ENCODE measurements at places on chromosomes 1 and 21.

DNA sequence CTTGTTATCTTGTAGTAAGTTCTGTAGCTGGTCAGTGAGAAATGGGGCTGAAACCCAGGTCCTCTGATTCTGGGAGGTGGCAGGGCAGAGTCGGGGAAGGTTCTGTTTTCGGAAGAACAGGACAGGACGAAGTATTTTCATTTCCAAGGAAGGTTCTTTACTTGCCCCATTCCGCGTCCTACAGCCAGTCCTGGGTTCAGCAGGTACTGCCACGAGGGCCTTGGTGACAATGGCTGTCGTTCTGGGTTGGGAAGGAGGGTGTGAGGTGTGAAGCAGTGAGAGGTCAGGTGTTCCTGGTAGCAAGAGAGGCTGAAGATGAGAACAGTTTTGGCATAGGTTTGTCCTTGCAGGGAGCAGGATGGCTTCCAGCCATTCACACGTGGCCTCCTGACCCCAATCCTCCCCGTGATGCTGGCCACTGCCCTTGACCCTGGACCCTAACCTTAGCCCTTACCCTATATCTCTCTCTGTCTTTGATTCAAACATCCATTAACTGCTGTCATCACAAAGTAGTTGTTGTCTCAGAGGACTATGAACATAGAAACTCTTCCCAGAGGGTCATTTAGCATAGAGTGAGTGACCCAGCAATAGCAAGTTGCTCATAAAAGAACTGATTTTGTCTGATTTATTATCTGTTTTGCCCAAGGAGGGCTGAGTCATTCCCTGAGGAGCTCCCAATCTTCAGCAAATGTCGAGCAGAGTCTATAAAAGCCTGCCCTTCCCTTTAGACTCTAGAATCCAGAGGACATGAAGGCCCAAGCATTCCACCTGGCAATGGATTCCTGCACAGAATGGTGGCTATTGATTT, 25.0 kb downstream of the VASH2 start:
- no peak for DNase-seq

DNA sequence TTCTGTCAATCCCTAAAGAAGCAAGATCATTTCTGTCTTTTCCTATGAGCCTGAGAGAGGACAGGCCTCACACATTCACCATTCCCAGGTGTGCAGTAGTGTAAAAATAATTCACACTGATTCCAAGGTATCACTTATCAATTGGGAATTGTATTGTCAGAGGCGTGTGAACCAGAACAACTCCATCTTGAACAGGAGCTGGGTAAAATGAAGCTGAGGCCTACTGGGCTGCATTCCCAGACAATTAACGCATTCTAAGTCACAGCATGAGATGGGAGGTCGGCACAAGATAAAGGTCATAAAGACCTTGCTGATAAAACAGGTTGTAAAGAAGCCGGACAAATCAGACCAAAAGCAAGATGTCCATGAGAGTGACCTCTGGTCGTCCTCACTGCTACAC, 239.2 kb downstream of the SMYD3 start:
- DNase-seq: peak; percentile 18

- DNase-seq: no peak
Observed at GRCh38 chr1:197184190-197184589, 37.7 kb upstream of the ASPM start.

DNA sequence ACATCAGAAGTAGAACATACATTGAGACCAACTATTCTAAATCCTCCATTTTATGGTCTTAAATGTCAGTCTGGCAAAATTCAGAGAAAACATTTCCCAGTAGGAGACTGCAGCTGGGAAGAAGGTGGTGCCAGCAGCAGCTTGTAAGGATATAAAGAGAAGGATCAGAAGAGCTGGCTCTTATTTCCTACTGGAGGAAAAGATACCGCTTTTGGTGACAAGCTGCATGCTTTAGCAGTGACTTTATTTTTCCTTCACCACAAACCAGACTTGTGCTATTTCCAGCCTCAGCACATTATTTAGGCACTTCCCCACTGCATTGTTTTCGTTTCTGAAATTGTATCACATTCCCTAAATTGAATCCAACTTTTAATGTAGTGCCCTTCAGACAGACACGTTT, 28.4 kb downstream of the RNF11 start:
- peak; percentile 92 for DNase-seq

DNA sequence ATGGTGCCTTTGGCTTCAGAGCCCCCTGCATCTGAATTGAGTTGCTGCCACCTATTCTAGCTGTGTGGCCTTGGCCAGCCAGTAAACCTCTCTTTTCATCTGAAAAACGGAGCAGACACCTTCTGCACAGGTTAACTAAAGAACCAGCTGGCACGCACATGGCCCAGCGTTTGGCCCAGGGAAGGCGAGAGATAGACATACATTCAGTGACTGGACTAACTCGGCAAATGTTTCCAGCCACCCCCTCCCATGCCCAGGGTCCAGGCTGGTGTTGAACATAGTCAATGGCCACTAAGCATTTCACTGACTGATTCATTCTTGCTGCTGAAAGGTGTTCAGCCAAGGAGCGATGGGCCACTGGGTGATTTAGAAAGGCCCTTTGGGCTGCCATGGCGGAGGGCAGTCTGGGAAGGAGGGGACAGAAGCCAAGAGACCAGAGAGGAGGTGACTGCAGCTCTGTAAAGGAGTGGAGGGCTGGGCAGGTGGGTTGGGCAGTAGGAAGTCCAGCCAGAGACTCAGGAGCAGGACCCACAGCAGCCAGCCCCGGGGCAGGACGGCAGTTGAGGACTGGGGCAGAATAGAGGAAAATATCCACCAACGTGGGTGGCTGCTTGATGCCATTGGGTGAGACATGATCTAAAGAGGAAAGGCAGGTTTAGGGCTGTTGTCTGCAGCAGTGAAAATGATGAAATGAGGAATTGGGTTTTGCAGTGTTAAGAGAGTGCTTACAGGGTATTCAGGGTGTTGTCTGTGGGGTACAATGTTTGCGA, 184.3 kb downstream of the HIVEP3 start:
- DNase-seq: no peak

- DNase-seq: no peak
Observed at GRCh38 chr1:111422546-111423391, 4.8 kb downstream of the OVGP1 start.

DNA sequence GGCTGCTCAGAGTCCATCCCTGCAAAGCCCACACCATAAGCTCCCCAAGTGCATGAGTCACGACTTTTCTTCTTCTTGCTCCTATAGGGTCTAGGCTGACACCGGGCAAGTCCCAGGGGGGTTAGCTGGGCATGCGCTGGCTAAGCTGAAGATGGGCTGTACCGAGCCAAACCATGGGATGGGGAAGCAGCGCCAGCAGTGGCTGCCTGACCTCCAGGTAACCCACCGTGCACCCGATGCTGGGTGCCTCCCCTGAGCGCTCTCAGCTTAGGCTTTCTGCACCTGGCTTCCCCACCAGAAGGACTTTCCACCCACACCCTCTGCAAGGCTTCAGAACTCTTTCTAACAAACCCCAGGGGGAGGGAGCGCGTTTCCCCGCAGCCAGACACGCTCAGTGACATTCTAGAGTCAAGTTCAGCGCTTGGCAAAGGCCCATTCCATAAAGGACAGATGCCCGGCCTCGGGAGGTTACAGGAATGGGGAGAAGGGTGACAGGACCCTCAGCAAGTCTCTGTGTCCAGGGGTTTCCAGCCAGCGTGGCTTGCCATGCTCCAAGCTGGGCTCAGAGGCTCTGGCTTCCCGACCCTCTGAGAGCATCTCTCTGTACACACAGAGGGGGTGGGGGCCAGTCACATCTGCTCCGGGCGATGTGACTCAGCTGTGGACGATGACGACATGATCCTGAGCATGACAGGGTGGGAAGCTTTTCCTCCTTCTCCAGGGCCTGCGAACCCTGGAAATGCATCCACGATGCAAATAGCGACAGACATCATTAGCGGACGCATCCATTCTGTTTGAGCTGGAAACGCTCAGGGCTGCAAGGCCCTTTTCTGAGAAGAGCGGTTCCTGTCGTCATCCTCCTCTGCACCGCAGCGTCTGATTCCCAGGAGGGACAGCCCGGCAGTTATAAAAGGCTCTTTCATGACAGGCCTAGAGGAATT, 107.8 kb downstream of the SIK1 start:
- peak; percentile 66 for DNase-seq

DNA sequence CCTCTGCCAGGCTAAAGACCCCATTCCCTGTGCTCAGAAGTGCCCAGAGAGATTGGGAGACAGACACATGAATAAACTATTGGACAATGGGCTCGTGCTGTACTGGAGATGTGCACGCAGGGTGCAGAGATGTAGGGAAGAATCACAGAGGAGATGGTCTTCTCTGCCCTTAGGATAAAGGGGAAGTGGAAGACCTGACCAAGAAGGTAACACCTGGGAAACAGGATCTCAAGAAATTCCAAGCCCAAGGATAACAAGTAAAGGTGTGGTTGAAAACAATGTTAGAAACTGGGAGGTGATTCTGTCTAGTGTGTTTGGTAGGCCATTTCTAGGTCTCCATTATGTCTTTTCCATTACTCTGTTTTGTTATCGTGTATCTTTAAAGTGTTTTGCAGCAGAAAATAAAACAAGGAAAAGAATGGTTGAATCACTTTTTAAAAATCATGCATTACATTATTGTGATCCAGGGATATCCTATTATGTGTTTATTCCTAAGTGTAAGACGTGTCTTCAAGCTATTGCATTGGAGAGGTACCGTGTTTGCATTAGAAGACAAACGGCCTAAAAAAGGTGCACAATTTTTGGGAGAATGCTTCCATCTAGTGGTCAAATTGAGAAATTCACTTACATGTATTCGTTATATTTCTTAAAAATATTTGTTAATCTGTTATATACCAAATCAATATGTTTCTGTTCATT, 40.8 kb upstream of the KCTD3 start:
- peak; percentile 64 for DNase-seq

DNA sequence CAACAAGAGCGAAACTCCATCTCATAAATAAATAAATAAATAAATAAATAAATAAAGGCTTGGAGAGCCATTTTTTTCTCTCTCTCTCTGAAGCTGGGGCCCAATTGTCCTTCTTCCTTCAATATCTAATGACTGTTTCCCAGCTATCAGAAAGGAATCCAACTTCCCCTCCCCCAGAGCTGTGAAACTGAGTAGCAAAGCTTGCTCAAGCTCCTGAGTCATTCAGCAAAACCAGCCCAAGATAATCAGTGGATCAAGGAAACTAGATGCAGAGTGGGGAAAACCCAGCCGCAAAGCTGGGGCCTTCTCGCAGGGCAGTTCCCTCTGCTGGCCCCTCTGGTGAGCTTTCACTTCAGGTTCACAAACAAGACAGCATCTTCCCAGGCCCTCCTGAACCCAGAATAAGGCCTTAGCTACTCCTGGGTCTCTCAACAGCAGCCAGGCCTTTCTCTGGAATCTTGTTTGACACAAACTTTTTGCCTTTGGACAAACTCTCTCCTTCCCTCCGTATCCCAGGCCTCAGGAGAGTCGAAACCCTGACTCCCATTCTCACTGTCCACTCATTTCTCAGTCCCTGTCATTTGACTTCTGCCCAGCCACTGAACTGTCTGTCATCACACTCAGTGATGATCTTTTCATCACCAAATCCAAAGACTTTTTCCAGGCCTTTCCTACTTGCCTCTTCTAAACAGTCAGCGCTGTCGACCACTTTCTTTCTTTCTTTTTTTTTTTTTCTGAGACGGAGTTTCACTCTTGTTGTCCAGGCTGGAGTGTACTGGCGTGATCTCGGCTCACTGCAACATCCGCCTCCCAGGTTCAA, 18.0 kb upstream of the PTP4A2 start:
- peak; percentile 98 for DNase-seq

DNA sequence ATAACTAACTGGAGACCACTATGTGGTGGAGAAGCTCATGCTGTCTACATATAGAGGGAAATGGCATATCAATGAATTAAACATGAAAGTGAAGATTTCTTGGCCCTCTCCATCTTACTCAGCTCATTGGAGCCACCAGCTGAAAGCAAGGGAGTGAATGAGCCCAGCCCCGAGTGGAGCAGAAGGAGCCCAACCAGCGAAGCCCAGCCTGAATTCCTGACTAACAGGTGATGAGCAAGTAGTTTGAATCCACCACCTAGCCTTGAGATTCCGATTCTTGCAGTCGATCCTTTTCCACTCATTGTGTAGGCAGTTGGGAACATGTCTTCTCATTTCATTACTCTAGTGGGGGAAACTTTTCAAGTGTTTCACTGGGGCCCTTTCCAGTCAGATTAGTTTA, 18.6 kb upstream of the ST6GALNAC3 start:
- DNase-seq: no peak

DNA sequence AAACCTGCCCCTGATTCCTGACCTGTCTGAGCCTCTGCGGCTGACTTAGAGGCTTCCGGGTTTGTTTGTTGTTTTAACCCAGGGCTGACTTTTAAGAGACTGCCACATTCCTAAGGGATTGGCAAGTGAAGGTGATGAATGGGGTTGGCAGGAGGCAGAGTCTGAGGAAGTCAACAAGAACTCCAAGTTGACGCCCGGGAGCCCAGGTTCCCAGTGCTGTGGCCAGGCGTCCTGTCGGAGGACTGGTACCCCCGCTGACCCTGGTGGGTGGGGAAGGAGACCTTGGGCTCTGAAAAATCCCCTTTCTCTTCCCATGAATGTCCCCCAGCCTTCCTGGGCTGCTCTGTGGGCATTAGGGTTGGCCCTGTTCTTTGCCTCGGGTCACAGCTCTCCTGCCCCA, 19.7 kb upstream of the EPS8L3 start:
- DNase-seq: peak; percentile 93

- no peak for DNase-seq
Observed at GRCh38 chr1:230548997-230549396, 93.3 kb upstream of the COG2 start.

GRCh38 chr1:15755021-15755645, 3.5 kb upstream of the FBLIM1 start:
- no peak for DNase-seq

GRCh38 chr21:28725396-28725795, 267.3 kb downstream of the LTN1 start:
- peak; percentile 11 for DNase-seq

- DNase-seq: peak; percentile 15
Observed at GRCh38 chr1:217138173-217138765, 415.0 kb upstream of the ESRRG start.

DNA sequence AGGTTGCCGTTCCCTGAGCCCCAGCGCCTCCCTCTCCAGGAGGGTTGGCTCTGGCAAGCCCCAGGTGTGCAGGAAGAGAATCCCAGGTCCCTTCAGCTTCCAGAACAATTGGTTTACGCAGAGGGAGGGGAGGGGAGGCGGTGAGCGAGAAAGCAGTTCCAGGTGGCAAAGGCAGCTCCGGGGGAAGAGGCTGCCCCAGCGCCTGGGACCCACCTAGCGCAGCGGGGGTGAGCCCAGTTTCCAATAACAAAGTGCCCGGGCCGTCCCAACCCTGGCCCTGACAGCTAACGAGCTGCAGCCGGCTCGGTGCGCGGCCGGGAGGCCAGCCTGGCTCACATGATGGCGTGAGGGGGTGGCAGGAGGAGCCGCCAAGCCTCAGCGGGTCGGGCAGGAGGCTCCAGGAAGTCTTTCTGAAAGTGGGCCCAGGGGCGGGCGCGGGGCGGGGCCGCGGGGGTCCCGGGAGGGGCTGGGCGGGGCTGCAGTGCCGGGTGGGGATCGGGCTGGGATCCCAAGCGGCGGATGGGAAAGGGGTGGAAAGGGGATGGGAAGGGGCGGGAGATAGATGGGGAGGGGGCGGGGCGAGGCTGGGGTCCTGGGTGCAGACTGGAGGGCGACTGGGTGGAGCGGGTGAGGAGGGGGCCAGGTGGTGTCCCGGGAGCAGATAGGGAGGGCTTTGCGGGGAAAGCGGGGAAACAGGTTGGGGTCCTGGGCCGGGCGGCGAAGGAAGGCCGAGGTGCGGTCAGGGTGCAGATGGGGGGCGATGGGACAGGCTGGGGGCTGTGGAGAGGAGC, 22.8 kb downstream of the DHRS3 start:
- DNase-seq: peak; percentile 94

Measured in astrocyte of the hippocampus (primary cell).